Retina (tissue), 1 donor: ENCODE measurements at places on chromosomes 12 and 14.

GRCh38 chr12:116319233-116319897 is 41.9 kb upstream of the MED13L start:
- no peak for DNase-seq

DNA sequence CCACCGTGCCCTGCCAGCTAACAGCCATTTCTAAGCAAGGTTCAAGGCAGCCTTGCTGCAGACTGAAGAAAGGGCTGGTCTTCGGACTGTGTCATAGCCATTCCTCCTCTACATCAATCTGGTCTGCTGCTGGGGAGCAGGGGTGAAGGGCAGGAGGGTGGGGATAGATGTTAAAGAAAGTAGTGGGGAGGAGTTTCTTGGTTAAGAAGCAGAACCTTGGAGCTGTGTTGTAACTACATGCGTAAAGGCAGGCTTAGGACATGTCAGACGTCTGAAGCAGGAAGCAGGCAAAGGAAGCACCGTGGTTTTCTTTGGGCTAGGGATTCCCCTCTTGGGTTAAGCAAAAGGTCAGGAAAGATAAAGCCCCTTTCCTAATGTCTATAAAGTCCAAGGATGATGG is 18.1 kb upstream of the NEK9 start:
- DNase-seq = no peak

DNA sequence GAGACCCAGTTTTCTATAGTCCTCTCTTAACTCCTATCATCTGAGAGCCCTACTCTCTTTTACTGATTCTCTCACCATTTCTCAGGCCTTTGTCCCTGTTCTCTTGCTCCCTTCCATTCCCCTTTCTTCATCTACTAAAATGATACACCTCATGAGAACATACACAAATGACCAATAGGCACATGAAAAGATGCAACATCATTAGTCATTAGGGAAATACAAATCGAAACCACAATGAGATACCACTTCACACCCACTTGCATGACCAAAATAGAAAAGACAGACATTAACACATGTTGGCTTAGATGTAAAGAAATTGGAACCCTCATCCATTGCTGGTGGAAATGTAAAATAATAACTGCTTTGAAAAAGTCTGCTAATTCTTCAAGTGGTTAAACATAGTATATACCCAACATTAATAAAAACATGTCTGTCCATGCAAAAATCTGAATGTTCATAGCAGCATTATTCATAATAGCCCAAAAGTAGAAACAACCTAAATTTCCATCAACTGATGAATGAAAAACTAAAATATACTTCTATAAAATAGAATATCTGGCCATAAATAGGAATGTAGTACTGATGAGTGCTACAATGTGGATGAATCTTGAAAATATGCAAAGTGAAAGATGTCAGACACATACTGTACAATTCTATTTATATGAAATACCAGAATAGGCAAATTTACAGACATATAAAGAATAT is 66.0 kb downstream of the DENND5B start:
- DNase-seq = no peak

DNA sequence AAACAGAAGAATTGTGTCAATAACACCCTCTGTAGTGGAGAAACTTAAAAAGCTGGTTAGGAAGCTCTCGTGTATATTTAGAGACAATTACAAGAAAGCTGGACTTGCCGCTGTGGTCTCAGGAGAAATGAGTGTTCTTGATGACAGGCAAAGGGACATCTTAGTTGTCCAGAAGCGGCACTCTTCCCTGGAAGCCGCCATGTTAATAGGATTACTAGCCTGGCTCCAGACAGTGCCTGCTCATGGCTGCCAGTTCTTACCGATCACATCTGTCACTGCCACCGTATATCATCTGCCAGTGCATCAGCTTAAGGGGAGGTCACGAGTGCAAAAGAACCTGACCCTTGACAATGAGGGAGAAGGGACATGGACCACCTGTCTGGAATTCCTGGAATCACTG is 48.9 kb downstream of the C14orf132 start:
- no peak for DNase-seq

DNA sequence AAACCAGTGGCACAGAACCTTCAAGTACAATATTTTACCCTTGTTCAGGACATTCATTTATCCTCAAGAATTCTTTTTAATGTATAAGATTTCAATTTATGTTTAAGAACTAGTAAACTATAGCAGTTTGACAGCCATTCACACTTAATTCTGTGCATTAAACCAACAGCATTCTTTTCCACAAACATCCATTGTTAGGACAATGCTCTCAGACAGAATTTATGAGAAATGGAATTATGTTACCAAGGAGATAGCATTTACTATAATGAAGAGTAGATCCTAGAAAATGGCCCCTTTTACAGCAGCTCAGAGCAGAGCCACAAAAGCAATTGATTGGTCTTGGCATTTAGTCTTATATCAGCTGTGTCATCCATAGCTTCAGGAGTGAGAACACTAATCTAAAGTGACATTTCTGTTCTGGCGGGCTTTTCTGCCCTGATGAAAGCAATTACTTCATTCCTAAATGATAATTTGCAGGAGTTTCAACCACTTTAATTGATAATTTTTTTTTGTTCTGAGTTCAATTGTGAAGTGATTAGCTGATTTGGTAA is 268.9 kb downstream of the NPAS3 start:
- peak; percentile 86 for DNase-seq

GRCh38 chr14:81400202-81400678 is at the start of gene STON2:
Gene STON2 (minus strand): TSS chr14:81400324. CDS start chr14:81398382, 1,942 bp downstream.
- DNase-seq = no peak

GRCh38 chr12:102569803-102570202 is 89.4 kb upstream of the IGF1 start:
- no peak for DNase-seq

GRCh38 chr14:35234012-35234805 is 58.0 kb upstream of the PSMA6 start:
- no peak for DNase-seq

DNA sequence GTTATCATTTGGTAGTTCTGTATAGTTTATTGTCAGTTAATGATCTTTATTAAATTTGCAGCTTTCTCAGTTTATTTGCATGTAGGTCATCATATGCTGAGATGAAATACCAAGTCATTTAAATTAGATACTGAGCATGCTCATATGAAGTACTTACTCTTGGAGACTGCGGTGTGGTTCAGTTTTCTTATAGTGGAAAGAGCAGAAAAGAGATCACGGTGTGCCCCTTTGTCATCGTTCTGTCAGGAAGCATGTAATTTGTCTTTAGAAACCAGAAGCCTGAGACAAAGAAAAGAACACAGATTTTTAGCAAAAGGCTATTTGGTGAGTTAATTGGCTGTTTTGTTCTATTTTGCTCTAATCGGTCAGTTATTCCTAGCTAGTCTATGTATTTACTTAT is 75.6 kb downstream of the PLEKHA5 start:
- no peak for DNase-seq

GRCh38 chr14:100107236-100107635 is 42.0 kb downstream of the EVL start:
- no peak for DNase-seq

GRCh38 chr12:50647479-50647878 is 116.4 kb upstream of the ATF1 start:
- no peak for DNase-seq

- no peak for DNase-seq
Measured at GRCh38 chr12:107092669-107093416, 506 bp downstream of the CRY1 start.

GRCh38 chr12:58919231-58920101 is 838 bp downstream of the LRIG3 start:
- DNase-seq = peak; percentile 81

DNA sequence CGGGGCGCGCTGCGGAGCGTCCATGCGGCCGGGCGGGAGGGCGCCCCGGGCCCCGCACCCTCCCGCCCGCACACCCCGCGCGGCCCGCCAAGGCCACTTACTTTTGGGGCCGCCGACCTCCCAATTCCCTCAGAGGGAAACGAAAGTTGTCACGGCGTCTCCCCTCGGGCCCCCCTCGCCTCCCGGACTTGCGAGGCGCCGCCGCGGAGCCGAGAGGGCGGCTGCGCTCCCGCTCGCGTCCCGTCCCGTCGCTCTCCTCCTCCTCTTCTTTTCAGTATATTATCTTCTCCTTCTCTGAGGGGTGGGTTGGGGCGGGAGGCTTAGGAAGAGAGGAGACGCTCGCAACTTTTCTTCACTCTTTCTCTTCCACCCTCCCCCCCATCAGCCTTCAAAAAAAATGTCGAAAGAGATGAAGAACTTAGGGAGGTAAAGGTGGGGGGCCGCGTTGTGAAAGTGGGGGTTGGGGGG is 613 bp downstream of the DUSP16 start:
- DNase-seq = peak; percentile 59

- DNase-seq = no peak
Measured at GRCh38 chr14:29847056-29847380, 80.6 kb downstream of the PRKD1 start.

DNA sequence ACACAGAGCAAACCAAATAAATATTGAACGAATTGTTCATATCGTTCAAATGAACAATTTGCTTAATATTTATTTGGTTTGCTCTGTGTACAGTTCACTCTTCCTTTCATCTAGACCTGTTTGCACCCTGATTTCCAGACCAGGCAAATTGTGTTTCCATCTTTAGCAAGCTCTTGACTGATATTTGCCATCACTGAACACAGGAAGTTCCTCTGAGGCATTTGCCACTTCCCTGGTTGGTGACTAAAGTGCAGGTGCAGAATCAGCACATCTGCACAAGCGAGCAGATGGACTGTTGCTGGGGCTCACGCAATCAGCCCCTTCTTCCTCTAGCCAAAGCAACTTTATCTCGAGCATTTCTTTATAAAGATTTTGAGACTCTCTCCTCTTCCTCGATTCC is 112.9 kb downstream of the DAAM1 start:
- no peak for DNase-seq

GRCh38 chr12:126935435-126935834 is 1331.5 kb upstream of the TMEM132C start:
- DNase-seq = no peak

- no peak for DNase-seq
Measured at GRCh38 chr14:64673316-64673715, 30.9 kb upstream of the PLEKHG3 start.

- peak; percentile 87 for DNase-seq
Measured at GRCh38 chr14:69573831-69574262, 824 bp downstream of the CCDC177 start.

DNA sequence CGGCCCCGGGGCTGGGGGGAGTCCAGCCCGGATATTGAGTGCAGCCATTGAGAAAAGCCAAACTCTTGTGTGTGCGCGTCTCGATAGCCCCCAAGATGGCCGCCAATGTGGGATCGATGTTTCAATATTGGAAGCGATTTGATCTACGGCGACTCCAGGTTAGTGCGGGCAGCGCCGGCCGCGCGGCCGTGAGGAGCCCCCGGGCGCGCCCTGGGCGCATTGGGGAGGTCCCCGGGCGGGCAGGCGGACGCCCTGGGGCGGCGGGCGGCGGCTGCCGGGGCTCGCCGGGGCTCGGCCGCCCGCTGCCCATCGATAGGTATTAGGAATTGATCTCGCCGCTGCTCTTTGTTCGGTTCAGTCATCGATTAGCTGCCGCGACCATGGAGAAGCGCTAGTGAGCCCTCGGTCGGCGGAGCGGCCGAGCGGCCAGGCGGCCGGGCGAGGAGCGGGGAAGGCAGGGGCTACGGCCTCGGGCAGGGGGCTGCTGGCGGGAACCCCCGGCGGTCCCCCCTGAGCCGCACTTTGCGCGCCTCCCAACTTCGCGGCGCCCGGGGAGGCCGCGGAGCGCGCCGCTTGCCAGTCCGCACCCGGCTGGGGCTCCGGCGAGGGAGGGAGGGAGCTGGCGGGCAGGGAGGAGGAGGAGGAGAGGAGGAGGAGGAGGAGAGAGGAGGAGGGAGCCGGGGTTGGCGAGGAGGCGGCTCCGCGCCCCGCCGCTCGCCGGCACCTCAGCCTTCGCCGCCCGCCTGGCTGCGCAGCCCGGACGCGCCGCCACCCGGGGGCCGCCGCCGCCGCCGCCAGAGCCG is 113.9 kb upstream of the MYL2 start:
- peak; percentile 75 for DNase-seq

GRCh38 chr14:37544407-37544806 is 50.6 kb downstream of the FOXA1 start:
- no peak for DNase-seq

DNA sequence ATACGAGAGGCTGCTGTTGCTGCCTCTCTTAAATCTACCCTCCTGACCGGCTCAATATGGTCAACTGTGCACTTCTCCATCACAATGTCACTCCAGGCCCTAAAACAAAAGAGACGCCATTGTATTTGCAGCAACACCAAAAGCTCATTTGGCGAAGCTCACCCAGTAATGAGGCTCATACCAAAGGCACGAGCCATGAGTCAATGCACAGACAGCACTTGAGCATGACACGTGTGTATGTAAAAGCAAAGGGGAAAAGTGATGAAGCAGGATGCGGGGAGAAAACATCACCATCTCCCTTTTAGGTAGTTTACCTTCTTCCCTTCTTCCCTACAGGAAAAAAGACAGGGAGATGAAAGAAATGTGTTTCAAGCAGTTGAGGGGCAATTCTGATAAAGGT is 150.3 kb downstream of the FOXN3 start:
- no peak for DNase-seq

DNA sequence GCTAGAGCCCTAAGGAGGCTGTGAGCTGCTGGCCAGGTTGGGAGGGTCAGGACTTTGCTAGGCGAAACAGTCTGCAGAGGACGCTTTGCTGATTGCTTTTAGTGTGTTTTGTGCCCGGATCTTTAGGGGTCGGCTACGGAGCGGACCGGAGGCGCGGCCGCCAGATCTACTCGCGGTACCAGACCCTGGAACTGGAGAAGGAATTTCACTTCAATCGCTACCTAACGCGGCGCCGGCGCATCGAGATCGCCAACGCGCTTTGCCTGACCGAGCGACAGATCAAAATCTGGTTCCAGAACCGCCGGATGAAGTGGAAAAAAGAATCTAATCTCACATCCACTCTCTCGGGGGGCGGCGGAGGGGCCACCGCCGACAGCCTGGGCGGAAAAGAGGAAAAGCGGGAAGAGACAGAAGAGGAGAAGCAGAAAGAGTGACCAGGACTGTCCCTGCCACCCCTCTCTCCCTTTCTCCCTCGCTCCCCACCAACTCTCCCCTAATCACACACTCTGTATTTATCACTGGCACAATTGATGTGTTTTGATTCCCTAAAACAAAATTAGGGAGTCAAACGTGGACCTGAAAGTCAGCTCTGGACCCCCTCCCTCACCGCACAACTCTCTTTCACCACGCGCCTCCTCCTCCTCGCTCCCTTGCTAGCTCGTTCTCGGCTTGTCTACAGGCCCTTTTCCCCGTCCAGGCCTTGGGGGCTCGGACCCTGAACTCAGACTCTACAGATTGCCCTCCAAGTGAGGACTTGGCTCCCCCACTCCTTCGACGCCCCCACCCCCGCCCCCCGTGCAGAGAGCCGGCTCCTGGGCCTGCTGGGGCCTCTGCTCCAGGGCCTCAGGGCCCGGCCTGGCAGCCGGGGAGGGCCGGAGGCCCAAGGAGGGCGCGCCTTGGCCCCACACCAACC is 1.5 kb downstream of the HOXC6 start:
- no peak for DNase-seq

- DNase-seq = no peak
Measured at GRCh38 chr14:99356031-99356608, 84.1 kb upstream of the BCL11B start.
